ENCODE measurements at places on chromosomes 3 and 15. TPM values are rescaled to one million over a fixed set of nuclear protein-coding genes. Genes with fewer than 3 reads are reported as not detected.

Gene PP2D1
- total RNA-seq = not detected

Gene UACA
- 64.3 TPM for total RNA-seq

Gene ATP13A3
- total RNA-seq = 146 TPM

Gene TNNC1
- not detected for total RNA-seq

Gene SCAANT1
- total RNA-seq = not detected

Gene SPTSSB
- total RNA-seq = 3.6 TPM

Gene DGKG
- 3.0 TPM for total RNA-seq

Gene OXTR
- 0.94 TPM for total RNA-seq

Gene CHRM5
- total RNA-seq = 0.47 TPM

Gene HES1
- total RNA-seq = 13.6 TPM

Gene MKRN2
- 33.8 TPM for total RNA-seq

Gene TMC3
- 0.47 TPM for total RNA-seq

Gene RPL22L1
- 23.2 TPM for total RNA-seq

Gene TPRG1
- 0.94 TPM for total RNA-seq

Gene PLCL2
- 128 TPM for total RNA-seq

Gene TMEM207
- not detected for total RNA-seq

Gene C3orf22
- not detected for total RNA-seq

Gene BBX
- total RNA-seq = 33.1 TPM

Gene TIMP4
- 2.5 TPM for total RNA-seq

Gene MFAP1
- total RNA-seq = 24.0 TPM

Gene MOBP
- 0.94 TPM for total RNA-seq

Gene PLA1A
- not detected for total RNA-seq

Gene SGO1
- 1.7 TPM for total RNA-seq

Gene TGM5
- not detected for total RNA-seq

Gene EFHB
- total RNA-seq = not detected

Gene LPP
- 11.7 TPM for total RNA-seq

Gene MANF
- total RNA-seq = 22.3 TPM

Gene CSTA
- total RNA-seq = not detected

Gene RETNLB
- not detected for total RNA-seq

Gene MAGEF1
- total RNA-seq = 42.7 TPM
